ENCODE measurements at places on chromosomes 16 and 17. TPM values are rescaled to one million over a fixed set of nuclear protein-coding genes. Genes with fewer than 3 reads are reported as not detected.
A peak's percentile ranks its signal among the peaks of the same experiment; 100 is the strongest.

SCNN1G gene
- polyA plus RNA-seq = 8.4 TPM

DNA sequence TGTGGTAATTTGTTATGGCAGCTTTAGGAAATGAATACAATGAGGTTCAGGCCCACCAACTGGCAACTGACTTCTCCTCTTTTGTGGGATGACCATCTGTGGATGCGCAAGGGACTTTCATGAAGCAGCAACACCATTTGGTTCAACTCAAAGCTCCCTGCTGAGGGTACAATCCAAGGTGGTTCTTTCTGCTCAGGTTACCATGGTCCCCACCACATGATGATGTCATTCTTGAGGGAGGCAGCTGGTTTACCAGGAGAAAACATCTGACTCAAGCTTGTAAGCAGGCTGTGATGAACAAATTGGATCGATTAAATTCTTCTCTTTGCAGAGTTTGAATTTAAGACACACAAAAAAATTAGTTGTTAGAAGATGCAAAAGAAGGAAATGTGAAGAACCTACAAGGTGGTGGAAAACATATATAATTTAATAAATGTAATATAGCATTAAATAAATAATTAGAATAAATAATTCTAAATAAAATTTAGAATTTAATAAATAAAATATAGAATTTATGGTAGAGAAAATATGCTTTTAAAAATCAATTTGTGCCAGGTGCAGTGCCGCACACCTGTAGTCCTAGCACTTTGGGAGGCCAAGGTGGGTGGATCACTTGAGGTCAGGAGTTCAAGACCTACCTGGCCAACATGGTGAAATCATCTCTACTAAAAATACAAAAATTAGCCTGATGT lies 67.6 kb upstream of the ANKFN1 start:
- DNase-seq = no peak

- no peak for DNase-seq
Measured at GRCh38 chr16:83630979-83631378, 176.8 kb upstream of the HSBP1 start.

GRCh38 chr16:75266738-75267630 lies 15.6 kb upstream of the BCAR1 start:
- DNase-seq = peak; percentile 54

DNA sequence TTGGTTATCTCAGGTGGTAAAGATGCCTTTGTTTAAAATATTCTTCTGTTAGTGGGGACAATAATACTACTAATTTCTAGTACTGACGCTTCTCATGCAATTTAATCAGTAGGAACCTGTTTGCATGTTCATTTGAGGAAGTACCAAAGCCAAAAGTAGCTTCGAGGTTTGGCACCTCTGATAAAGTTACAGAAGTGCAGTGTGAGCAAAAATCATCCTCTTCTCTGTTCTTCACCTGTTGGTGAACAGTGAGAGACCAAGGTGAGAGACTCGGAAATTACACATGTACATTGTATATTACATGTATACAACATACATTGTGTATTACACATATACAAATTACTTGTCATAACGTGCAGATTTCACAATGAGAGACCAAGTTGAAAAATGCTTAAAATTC lies 404.6 kb downstream of the MAF start:
- DNase-seq = no peak

PTX4 gene
- not detected for polyA plus RNA-seq

DNA sequence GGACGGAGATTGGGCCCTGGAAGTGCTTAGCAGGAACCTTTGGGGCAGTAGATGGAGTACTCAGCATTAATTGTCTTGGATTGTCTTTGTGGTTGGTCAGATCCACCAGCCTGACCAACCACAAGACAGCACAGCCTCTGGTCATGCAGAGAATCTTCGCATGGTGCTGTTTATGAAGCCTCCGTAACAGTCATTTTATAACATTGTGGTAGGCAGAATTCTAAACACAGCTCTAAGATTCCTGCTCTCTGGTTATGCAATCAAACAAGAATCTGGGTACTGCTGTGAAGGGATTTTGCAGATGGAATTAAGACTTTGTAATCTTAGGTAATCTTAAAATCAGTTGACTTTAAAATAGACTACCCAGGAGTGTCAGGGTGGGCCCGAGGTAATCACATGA lies 312.2 kb upstream of the GOT2 start:
- DNase-seq = no peak

PRSS22 gene
- polyA plus RNA-seq = 22.7 TPM

DHRS11 gene
- polyA plus RNA-seq = 12.1 TPM

DNA sequence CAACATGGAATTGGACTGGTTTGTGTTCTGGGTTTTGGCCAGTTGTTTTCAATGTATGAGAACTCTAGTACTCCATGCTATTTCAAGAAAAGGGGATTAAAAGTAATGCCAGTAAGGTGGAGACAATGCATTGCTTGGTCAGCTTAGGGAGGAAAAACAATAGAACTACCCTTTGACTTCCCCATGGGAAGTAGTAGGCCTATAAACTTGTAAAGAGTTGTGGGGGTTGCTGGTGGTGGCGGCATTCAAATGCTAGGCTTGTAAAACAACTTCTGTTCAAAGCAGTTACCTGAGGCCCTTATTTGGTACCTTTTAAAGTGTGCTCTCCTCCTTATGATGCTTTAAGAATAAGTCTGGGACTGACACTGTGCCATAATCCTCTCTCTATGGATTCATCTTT lies 9.4 kb downstream of the MAP3K3 start:
- no peak for DNase-seq

DNA sequence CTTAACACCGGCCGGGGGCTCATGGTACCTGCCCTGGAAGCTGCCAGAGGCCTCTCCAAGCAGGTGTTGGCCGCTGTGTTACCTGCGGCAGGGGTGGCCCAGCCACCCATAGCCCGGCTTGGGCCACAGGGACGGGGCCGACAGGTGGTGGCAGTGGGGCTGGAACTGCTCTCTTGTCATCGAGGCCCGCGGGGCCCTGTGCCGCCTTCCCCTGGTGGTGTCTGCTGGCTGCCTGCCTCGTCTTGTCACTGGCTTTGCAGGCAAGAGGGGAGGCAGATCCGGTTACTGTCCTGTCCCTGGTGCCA lies 27.1 kb downstream of the GSE1 start:
- no peak for DNase-seq

- peak; percentile 27 for DNase-seq
Measured at GRCh38 chr17:38456031-38456815, 28.0 kb downstream of the ARHGAP23 start.

ASB16 gene
- 0.31 TPM for polyA plus RNA-seq

DNA sequence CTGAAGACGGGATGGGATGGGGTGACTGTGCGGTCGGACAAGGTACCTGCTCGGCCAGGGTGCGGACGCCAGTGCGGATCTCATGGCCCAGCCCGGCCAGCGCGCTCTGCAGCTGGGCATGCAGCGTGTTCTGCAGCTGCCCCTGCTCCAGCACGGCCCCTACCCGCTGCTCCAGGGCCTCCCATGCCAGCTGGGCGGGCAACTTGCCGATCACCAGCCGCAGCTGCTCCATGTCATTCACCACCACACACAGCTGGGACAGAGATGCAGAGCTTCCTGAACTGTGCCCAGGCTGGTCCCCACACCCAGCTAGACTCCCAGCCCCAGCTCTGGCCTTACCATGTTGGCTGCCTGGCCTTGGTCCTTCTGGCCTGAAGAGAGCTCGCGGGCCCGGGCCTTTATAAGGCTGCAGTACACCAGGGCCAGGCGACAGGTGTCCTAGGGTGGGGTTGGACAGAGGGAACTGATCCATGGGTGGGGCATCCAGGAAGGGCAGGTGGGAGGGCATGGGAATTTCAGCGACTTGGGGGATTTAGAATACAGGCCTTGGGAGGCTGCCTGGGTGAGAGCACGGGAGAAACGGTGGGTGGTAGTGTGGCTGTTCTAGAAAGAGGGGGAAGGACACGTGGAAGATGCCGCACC lies 9.8 kb downstream of the UNC13D start:
- DNase-seq = no peak

DNA sequence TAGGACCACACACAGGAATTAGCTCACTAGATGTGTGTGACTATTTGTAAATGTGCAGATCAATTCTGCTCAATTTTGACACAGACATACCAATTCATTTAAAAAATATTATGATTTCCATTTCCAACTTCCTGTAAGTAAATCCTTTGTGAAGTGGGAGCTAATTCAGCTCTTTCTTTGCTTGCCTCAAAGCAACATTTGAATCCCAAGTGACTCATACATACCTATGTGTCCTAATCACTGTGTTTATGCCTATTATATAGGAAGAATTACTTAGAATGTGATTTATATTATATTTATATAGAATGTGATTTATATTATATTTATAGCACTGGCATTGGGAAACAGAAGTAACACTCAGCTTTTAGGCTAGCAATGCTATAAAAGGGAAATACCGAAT lies 195.9 kb upstream of the C17orf78 start:
- DNase-seq = no peak

DNA sequence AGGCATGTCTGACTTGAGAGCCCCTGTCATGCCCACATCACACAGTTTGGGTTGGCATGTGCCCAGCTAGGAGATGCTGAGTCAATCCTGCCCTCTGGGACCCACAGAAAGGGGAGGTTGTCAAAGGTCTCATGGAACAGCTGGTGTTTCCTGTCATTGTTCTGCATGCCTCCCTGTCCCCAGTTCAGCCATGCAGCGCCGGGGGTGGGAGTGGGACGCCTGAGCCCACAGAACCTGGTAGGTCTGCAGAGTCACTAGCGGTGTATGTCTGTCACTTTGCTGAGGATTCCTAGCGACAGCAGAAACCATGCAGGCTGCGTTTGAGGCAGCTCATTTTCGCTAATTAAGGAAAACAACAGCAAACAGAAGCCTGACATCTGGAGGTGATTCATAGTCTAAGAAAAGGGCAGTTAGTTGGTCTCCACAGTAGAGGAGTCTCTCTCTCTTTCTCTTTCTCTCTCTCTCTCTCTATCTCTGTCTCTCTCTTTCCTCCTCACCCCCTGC lies 19.6 kb upstream of the CCL1 start:
- no peak for DNase-seq

DNA sequence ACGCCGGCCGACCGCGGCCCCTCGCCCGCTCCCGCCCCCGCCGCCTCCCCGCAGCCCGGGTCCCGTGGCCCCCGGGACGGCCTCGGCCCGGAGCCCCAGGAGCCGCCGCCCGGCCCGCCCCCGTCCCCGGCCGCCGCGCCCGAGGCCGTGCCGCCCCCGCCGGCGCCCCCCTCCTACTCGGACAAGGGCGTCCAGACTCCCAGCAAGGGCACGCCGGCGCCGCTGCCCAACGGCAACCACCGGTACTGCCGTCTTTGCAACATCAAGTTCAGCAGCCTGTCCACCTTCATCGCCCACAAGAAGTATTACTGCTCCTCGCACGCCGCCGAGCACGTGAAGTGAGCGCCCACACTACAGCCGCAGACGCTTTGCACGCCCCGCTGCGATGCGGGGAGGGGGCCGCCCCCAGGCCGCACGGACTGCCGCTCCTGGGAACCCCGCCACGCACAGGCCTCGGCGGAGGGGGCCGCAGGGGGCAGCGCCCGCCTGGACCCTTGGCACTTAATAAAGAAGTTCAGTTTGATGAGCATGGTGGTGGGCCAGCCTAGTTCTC lies 35.5 kb upstream of the ZC3H18 start:
- DNase-seq = no peak

BTBD17 gene
- polyA plus RNA-seq = not detected

- no peak for DNase-seq
Measured at GRCh38 chr17:28926366-28926765, 23.5 kb upstream of the DHRS13 start.
